ENCODE measurements at places on chromosomes 4 and X.

DNA sequence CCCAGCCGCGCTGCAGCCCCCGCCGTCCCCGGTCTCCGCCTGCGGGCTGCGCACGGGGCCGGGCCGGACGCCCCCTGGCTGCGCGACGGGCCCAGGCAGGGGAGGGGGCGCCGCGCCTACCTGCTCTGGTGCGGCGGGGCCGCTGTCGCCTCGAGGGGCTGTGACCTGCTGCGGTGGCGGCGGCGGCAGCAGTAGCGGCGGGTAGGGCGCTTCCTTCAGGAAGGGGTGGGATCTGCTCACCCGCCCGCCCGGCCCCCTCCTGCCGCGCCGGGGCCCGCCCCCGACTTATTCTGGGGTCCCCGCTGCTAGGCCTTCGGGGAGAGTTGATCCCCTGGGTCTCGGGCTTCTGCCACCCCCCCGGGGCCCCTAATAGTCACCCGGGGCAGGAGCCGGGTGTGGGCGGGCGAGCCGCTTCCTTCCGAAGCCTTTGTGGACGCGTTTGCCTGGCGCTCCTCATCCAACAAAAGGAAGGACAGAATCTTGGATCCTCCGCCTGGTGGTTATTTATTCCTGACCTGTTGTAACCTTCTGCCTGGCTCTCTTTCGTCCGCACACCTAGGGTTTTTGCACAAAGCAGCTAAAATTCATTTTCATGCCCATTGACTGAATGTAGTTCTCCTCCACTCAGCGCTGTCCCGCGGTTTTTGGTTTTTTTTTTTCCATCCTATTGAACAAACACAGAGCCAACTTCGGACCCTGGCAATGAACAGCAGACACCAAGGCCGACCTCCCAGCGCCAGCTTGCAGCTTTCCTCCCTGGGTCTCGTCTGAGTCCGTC is at the start of gene TMEM150C:
Gene TMEM150C (minus strand): TSS at position 203 of the 778 bp plus-strand sequence. CDS start 57,331 bp downstream, outside the sequence.
- DNase-seq: peak; percentile 21

DNA sequence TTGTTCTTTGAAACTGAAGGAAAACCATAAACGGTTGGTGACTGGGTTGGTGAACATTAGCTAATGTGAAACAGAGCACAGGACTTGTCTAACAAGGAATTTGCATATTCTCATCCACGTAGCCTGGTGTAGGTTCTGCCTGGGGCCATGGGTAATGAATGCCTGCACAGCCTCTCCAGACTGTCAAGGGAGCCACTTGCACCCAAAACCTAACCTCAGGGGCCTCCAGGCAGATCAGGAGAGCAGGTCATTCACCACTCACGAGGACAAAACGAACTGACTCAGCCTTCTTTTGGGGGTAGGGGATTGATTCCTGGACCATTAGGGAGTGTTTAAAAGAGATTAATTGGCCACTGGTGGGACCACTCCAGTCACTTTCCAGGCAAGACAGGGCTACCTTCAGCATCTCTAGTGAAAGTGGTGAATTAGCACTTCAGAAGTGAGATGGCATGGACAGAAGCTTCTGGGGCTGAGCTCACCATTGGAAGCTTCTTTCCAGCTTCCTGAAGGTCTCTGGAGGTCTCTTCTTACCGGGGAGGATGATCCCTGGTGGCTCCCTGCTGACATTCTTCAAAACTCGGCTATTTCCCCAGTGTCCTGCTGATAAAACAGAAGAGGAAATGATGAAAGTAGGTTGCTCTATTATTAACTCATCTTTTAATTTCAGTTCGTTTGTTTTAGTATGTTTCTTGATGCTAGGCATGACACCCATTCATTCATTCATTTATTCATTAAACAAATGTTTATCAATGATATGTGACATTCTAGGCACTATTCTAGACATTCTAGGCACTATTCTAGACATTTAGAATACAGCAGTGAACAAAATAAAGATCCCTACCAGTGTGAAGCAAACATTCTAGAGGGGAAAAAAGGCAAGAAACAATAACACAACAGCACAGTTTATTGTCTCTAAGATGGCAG is 104.5 kb upstream of the LNX1 start:
- no peak for DNase-seq

GRCh38 chr4:132227151-132227856 is 921.8 kb upstream of the PCDH10 start:
- DNase-seq: no peak

GRCh38 chr4:155143512-155143911 is 64.9 kb upstream of the NPY2R start:
- DNase-seq: no peak

GRCh38 chr4:153119626-153120025 is 84.6 kb upstream of the TRIM2 start:
- DNase-seq: peak; percentile 10

GRCh38 chr4:121728066-121728465 is 31.3 kb upstream of the ANXA5 start:
- DNase-seq: no peak

DNA sequence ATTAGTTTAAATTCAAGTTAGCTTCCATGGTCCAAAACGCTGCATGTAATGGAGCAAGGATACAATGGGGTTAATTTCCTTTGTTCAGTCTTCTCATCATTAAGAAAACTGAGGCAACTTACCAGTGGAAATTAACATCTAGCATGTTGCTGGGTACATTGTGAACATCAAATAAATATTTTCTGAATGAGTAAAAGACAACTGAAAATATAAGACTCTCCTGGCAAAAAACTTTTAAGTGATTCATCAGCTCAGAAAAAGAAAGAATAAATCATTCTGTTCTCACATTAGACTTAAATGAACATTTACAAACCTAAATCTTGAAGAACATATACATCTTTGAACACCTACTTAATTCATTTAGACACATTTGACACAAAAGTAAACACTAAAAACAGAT is 138.4 kb upstream of the ETNPPL start:
- DNase-seq: no peak

DNA sequence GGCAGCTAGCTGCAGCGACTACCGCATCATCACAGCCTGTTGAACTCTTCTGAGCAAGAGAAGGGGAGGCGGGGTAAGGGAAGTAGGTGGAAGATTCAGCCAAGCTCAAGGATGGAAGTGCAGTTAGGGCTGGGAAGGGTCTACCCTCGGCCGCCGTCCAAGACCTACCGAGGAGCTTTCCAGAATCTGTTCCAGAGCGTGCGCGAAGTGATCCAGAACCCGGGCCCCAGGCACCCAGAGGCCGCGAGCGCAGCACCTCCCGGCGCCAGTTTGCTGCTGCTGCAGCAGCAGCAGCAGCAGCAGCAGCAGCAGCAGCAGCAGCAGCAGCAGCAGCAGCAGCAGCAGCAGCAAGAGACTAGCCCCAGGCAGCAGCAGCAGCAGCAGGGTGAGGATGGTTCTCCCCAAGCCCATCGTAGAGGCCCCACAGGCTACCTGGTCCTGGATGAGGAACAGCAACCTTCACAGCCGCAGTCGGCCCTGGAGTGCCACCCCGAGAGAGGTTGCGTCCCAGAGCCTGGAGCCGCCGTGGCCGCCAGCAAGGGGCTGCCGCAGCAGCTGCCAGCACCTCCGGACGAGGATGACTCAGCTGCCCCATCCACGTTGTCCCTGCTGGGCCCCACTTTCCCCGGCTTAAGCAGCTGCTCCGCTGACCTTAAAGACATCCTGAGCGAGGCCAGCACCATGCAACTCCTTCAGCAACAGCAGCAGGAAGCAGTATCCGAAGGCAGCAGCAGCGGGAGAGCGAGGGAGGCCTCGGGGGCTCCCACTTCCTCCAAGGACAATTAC is 1.4 kb downstream of the AR start:
- DNase-seq: no peak

GRCh38 chrX:17020851-17021821 is 74.7 kb downstream of the REPS2 start:
- DNase-seq: no peak

DNA sequence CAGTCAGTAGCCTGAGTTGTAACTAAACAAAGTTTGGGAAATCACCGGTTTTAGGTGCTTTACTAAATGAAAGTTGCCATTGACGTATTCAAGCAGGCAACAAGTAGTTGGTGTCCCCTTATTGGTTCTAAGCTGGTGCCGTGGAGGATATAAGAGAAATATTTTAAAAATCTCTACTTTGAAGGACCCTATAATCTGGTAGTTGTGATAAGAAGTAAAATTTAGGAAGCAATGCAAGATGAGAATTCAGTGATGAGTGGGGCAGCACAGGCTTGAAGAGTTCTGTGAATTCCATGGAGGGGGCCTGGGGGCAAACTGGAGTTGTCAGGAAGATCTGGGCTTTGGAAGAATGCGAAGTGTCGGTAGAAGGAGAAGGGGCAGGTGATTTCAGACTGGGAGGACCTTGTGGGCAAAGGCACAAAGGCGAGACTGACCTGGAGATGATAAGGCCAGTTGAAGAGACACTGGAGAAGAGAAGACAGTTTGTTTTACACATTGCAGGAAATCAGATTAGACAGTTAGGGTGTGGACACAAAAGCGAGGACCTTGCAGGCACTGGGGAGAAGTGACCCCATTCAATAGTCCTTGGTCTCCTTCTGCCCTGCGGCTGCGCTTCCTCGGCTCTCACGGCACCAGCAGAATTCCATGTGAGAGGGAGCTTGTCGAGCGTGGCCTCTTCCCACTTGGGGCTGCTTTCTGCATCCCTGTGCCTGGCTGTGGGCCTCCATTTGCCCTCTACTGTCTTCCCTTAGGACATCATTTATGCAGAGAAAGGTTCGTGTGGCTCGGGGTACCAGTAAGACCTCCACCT is 1.3 kb downstream of the RHOH start:
- DNase-seq: no peak

- peak; percentile 2 for DNase-seq
These were observed at the start of gene ARMCX4 for GRCh38 chrX:101485212-101485949. Gene ARMCX4 (plus strand): TSS chrX:101485456. CDS start chrX:101488590, 3,134 bp downstream.

- no peak for DNase-seq
These were observed 31.2 kb upstream of the MSANTD1 start for GRCh38 chr4:3217771-3218170.

DNA sequence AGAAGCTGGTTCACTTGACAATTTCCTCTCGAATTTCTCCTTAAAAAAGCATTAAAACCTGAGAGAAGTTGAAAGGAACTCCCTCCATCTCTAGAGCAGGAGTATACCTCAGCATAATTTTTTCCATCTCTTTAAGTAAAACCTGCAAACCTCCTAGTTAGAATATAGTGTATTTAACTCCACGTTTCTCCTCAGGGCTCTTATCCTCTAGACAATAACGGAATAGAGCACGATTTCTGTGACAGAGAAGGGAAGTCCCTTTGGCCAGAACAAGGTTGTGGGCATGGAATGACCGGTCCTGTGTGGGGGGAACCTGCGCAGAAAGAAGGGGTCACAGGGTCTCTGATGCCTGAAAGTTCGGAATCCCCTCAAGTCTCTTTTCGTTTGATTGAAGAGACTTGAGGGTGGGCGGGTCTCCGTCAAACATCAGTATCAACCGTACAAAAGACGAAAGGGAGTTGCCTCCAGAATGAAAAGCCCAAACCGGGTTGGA is 697 bp downstream of the ZNF280C start:
- DNase-seq: no peak

- DNase-seq: no peak
These were observed 46.6 kb downstream of the SOWAHB start for GRCh38 chr4:76851375-76851774.

- no peak for DNase-seq
These were observed 5.4 kb upstream of the SLC39A8 start for GRCh38 chr4:102350634-102351033.

DNA sequence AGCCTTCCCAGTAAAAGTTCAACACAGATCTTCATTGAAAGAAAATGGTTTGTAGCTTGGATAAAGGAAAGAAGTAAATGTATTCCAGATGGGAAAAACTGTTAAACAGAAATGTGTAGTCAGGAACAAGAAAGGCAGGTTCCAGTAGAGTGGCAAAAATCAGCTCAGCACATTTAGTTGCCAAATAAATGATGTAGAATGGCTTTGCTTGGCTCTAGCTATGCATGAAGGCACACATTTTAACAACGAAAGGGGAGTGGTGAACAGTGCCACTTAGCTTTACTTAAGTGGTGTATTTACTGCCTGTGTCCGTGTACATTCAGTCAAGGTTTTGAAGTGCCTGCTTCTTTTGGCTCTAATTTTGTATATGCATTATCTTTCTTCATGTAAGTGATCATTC is 644.5 kb upstream of the ATOH1 start:
- DNase-seq: no peak

DNA sequence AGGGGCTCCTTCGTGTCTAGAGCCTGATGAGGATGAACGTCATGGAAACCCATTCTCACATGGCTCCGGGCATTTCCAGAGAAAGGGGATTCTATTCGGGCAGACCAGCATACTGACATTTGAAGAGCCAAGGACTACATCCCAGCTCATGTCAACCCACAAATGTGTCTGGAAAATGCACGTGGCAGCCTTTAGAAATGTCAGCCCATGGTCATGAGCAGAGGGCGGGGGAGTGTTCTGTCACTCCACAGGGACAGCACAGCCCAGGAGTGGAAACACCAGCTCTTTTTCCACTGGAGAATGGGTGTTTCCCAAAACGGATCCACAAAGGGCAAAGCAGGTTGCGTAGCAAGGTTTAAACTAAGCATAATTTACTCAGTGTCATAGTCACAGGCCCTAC is 207.0 kb downstream of the BCOR start:
- no peak for DNase-seq

DNA sequence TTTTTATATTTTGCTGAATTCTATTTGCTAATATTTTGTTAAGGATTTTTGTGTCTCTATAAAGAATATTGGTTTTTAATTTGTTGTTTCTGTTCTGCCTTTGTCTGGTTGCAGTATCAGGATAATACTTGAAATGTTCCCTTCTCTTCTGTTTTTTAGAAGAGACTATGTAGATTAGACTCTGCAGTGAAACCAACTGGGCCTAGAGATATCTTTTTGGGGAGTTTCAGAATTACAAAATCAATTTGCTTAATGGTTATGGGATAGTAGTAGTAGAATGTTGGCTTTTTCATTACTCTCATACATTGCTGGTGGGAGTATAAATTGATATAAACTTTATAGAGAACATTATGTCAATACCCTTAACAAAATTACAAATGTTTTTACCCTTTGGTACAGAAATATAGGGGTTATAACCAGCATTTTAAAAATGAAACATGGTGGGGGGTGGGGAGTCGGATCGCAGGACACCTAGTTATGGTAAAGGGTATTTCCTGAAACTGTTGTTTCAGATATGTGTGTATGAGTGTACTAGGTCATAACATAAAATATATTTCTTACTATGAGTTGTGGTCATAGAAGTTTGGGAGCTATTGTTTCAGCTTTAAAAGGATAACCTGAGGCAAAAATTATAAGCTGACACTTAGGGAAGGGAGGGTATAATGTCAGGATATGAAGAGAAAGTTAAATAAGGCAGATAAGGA is 29.0 kb downstream of the CLOCK start:
- DNase-seq: no peak

- no peak for DNase-seq
These were observed 210.7 kb downstream of the FRAS1 start for GRCh38 chr4:78267790-78268189.

GRCh38 chr4:105784761-105785160 is 76.2 kb downstream of the GSTCD start:
- DNase-seq: no peak

DNA sequence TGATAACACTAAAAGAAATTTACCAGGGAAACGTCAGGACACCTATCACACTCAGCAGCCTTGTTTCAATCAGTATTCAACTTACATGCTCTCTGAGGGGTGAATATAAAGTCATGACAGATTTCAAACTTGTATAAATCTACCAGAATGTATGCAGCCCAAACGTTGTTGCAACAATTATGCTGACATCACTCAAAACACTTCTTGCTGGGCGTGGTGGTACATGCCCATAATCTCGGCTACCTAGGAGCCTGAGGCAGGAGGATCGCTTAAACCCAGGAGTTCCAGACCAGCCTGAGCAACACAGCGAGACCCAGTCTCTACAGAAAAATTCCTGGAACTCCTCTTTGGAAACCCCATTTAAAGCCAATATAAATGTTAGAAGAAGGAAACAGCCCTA is 266.6 kb upstream of the GPC4 start:
- DNase-seq: no peak

- no peak for DNase-seq
These were observed 39.6 kb upstream of the EPGN start for GRCh38 chr4:74268643-74269042.
